ENCODE measurements at places on chromosomes 4 and X.

DNA sequence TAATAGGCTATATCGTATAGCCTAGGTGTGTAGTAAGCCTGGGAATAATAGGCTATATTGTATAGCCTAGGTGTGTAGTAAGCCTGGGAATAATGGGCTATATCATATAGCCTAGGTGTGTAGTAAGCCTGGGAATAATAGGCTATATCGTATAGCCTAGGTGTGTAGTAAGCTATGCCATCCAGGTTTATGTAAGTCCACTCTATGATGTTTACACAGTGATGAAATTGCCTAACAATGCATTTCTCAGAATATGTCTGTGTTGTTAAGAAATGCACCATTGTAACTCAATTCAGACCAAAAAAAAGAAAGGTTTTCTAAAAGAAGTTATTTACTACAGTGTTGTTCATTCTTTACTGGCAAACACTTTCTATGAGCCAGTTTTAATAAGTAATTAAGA, 1387.2 kb downstream of the STIM2 start:
- no peak for DNase-seq

GRCh38 chrX:12802741-12803140, 11.5 kb downstream of the PRPS2 start:
- no peak for DNase-seq

- DNase-seq = no peak
These were observed 92.8 kb upstream of the CCDC160 start for GRCh38 chrX:134144231-134144630.

DNA sequence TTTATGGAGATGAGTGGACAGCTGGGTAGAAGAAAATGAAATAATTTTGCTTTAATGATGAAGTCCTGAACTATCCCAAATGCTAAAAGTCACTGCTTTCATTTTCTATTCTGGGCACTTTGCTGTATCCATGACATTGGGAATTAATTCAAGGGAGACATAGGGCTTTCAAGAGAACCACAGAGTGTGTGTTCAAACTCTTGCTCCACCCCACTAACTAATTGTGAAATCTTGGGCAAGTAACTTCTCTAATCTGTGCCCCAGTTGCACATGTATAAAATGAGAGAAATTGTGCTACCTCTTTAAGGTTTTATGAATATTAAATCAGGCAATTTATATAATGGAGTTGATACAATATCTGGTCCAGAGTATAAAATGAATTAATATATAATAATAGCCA, 1422.0 kb downstream of the ADGRL3 start:
- DNase-seq = no peak

- no peak for DNase-seq
These were observed 7.1 kb downstream of the KLF3 start for GRCh38 chr4:38670939-38671591.

DNA sequence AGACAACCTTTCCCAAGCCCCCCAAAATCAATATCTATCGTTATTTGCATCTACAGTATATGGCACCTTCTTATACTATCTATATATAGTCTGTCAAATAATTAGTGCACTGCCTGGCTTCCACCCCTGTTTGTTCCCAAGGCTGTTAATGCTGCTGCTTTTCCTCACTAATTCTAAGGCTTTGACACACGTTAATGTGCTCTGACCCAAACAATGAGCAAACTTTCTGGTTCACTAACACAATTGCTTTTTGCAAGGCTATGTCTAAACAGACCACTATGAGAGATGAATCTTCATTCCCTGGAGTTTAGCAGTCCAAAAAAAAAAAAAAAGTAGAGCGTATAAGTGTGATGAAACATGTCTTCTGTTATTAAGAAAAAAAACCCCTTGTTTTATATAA, 360.9 kb upstream of the AGA start:
- no peak for DNase-seq

GRCh38 chrX:121655276-121655675, 607.9 kb downstream of the GLUD2 start:
- DNase-seq = no peak

DNA sequence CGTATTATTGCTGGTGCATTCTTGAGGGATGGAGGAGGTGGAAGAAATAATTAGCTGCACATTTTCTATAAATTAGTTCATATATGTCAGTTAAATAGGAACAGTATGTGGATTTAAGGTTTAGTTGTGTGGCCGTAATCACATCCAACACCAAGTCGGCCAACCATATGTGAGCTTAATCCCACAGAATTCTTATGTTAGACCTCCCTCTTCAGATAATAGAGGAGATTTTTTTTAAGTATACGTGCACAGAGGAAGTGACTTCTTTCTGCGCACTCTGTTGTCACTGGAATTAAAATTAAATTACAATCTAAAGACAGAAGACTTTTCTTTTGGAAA, 2.1 kb downstream of the SEPTIN11 start:
- no peak for DNase-seq

DNA sequence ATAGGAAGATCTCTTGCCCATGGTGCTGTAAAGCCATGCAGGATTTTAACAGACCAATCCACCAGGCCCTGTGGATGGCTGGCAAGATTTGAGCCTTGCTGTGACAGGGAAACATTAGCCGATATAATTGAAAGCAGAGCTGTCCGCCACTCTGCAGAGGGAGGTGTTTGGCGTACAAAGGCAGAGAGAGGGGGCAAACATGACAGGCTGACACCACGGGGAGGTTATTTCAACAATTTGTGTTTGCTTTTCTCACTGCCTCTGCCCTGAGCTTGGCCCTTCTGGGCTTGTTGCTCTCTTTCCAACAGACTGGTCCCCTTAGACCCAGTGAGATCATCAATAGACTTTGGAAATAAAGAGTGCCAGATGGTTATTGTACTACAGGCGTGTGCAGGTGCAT, 59.4 kb downstream of the CLNK start:
- DNase-seq = no peak

DNA sequence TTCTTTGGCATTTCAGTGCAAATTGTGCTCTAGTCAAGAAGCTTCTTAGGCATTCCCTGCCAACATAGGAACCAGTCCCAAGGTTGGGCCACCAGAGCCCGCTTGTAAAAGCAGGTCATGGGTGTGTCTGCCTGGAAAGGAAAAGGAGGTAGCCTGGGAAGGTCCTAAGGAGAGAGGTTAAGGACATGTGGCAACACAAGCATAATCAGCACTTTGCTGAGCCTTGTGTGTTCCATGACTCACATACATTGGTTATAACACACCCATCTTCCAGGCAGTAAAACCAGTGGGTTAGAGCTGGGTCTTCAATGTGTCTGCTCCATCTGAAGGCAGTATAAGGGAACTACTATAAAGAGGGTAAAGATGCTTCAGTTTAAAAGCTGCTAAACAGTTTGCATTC, 165.0 kb downstream of the FHIP1A start:
- DNase-seq = no peak
